ENCODE measurements at places on chromosomes 12 and 14. TPM values are rescaled to one million over a fixed set of nuclear protein-coding genes. Genes with fewer than 3 reads are reported as not detected.

DNA sequence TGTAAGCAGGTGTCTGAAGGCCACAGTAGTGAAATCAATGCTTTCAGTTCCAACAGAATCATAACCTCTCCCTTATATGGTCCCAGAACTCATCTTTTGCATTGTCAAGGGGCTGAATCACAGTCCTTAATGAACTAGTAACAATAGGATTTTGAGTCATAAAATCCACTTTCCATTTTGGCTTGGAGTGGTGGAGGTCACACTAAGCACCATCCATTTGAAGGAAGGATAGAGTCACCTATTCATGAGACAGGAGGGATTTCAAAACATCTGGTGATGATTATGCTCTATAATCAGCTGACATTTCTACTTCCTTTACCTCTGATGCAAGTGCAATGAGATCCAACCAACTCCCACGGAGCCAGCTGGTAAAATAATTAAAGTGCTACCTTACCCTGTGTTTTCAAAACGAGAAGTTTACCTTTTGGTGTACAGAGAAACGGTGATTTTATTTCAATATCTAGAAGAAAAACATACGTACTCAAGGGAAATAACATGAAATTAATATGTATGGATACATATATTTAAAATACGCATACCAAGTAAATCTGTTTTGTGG, 59.1 kb downstream of the TMEM132D start:
- H3K27me3 ChIP-seq, result peaks cover 8% of the 10 kb centered on the region
- no peaks in the 10 kb centered on the region for H3K4me1 ChIP-seq
- H3K36me3 ChIP-seq, result no peaks in the 10 kb centered on the region
- no peak for DNase-seq

DNA sequence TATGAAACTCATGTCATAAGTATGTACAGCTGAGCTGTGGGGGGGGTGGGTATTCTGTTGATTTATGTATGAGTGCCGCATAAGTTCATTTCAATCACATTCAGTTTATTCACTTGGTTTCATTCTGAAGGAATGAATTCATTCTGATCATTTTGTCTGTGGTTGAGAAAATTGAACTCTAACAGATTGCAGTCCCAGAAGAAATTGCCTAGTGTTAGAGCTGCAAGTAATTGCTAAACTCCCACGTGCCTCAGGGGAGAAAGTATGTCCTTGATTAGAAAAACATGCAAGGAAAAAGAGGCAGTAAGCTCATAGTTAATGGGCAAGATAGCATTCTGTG, 442.4 kb upstream of the MGAT4C start:
- H3K4me3 ChIP-seq, result no peak overlapping the region
- no peaks in the 10 kb centered on the region for H3K4me1 ChIP-seq
- no peak overlapping the region for H3K27ac ChIP-seq
- no peaks in the 10 kb centered on the region for H3K27me3 ChIP-seq
- DNase-seq, result no peak

GRCh38 chr12:47963340-47964040, at the start of gene TMEM106C:
Gene TMEM106C (plus strand): TSS chr12:47963596. CDS start chr12:47964237, 641 bp downstream.
- DNase-seq, result peak; percentile 95
- peak within 1 kb of the TSS; percentile 96 for H3K27ac ChIP-seq
- peaks cover 38% of the 10 kb centered on the region for H3K27me3 ChIP-seq

DNA sequence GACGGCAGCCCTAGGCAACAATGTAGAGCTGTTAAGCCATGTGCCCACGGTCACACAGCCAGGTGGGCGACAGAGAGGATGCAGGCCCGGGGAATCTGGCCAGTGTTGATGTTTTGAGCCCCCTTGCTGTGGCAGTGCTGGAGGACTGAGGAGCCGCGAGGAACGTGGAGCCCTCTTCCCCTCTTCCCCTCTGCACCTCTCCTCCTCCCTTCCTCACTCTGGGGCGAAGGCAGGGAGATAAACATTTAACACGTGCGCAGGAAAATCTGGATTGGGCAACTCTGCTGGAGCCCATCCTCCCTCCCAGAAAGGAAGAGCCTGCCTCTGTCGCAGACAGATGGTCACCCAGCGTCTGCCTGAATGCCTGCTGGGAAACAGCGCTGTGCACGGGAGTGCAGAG, 376.8 kb downstream of the FUT8 start:
- no peak overlapping the region for H3K4me3 ChIP-seq
- peaks cover 5% of the 10 kb centered on the region for H3K4me1 ChIP-seq
- H3K27ac ChIP-seq, result no peak overlapping the region
- no peak for DNase-seq
- H3K36me3 ChIP-seq, result no peaks in the 10 kb centered on the region

DNA sequence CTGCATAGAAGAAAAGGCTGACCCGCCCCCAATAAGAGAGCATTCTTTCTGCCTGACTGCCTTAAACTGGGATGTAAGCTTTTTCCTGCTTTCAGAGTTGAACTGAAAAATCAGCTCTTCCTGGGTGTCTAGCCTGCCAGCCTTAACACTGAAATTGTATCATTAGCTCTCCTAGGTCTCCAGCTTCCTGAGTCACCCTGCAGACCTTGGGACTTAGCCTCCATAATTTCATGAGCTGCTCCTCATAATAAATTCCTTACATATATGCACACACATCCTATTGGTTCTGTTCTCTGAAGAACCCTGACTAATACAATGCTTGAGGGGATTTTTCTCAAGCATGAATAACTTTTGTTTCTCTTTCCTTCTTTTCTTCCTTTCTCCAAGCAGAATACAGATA, 76.4 kb upstream of the FAR2 start:
- no peaks in the 10 kb centered on the region for H3K36me3 ChIP-seq
- peaks cover 7% of the 10 kb centered on the region for H3K4me1 ChIP-seq
- H3K27ac ChIP-seq, result peak overlapping the region; percentile 73
- no peaks in the 10 kb centered on the region for H3K27me3 ChIP-seq
- no peak for DNase-seq

GRCh38 chr12:40989785-40990184, 198.3 kb upstream of the PDZRN4 start:
- H3K4me3 ChIP-seq, result no peak overlapping the region
- no peaks in the 10 kb centered on the region for H3K36me3 ChIP-seq
- DNase-seq, result no peak
- no peaks in the 10 kb centered on the region for H3K27me3 ChIP-seq
- H3K27ac ChIP-seq, result no peak overlapping the region

- H3K27me3 ChIP-seq, result no peaks in the 10 kb centered on the region
- H3K27ac ChIP-seq, result no peak overlapping the region
- no peak for DNase-seq
Measured at GRCh38 chr12:44126806-44127205, 290.9 kb downstream of the TMEM117 start.

- H3K4me1 ChIP-seq, result peaks cover 5% of the 10 kb centered on the region
- DNase-seq, result no peak
- peaks cover 11% of the 10 kb centered on the region for H3K27me3 ChIP-seq
- H3K4me3 ChIP-seq, result no peak overlapping the region
- no peaks in the 10 kb centered on the region for H3K36me3 ChIP-seq
Measured at GRCh38 chr12:82682851-82683261, 3.9 kb upstream of the TMTC2 start.

- H3K27me3 ChIP-seq, result peaks cover 7% of the 10 kb centered on the region
- no peaks in the 10 kb centered on the region for H3K4me1 ChIP-seq
- no peak overlapping the region for H3K4me3 ChIP-seq
- H3K36me3 ChIP-seq, result peaks cover 2% of the 10 kb centered on the region
- H3K27ac ChIP-seq, result no peak overlapping the region
- no peak for DNase-seq
Measured at GRCh38 chr12:55688716-55689655, 18.7 kb downstream of the ITGA7 start.

- peaks cover 39% of the 10 kb centered on the region for H3K27me3 ChIP-seq
- no peak overlapping the region for H3K27ac ChIP-seq
- no peaks in the 10 kb centered on the region for H3K36me3 ChIP-seq
Measured at GRCh38 chr12:117093918-117094630, 5.1 kb downstream of the TESC start.

- H3K4me3 ChIP-seq, result no peak overlapping the region
- no peaks in the 10 kb centered on the region for H3K27me3 ChIP-seq
- no peak for DNase-seq
Measured at GRCh38 chr12:101781834-101782233, 42.6 kb upstream of the SYCP3 start.

DNA sequence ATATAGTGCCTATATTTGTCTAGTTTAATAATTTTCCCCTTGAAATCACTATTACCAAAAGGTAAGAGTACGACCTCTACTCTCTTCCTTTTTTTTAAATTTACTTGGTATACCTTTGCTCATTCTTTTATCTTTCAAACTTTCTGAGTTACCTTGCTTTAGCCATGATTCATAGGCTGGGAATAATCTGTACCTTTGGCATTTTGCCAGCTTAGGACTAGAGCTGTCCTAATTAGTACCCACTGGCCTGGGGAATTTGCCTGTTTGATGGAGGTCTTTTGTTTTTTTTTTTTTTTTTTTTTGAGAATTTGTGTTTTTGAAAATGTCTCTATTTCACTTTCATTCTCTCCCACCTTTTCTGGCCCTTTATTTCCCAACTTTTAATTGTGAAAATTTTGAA, 8.7 kb upstream of the SLC4A8 start:
- peaks cover 3% of the 10 kb centered on the region for H3K4me1 ChIP-seq
- H3K27ac ChIP-seq, result no peak overlapping the region
- no peak overlapping the region for H3K4me3 ChIP-seq
- H3K36me3 ChIP-seq, result no peaks in the 10 kb centered on the region
- DNase-seq, result no peak
- H3K27me3 ChIP-seq, result peaks cover 4% of the 10 kb centered on the region

DNA sequence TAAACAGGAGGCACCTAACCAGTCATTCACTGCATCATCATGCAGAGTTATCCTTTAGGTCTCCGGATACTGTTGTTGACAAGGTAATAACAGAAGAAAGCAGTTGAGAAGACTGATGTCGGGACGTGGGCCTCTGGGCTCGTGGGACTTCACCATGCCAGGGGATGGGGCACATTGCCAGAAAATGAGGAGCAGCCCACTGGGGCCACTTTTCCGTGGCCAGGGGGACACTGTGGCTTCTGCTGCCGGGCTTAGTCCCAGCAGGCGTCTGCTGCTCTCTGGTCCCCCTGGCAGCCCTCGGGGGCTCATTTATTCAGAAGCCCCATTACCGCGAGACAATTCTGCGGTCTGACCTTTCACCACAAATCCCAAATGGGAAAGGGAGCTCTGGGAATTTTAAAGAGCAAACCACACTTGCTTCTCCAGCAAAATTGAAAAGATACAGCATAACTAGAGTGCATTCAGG, 201.2 kb downstream of the DAD1 start:
- H3K36me3 ChIP-seq, result no peaks in the 10 kb centered on the region
- no peak overlapping the region for H3K4me3 ChIP-seq
- no peak for DNase-seq
- H3K27ac ChIP-seq, result no peak overlapping the region

DNA sequence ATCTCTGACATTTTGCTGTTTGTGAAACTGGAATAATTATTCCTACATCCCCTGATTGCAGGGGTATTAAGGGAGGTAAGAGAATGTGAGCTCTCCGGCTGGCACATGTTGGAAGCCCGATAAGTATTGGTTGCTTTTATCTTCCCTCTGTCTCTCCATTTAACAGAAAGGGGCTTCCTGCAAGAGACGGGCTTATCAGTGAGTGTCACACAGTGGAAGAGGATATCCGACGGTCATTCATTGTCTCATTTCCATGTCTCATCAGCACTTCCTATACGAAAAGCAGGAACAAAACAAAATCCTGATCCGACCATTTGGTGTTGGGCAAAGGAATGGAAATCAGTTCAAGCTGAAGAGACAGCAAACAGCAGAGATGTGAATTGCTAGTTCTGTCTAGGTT, 10.7 kb downstream of the DYRK4 start:
- no peak overlapping the region for H3K4me3 ChIP-seq
- DNase-seq, result no peak
- no peaks in the 10 kb centered on the region for H3K27me3 ChIP-seq
- H3K36me3 ChIP-seq, result no peaks in the 10 kb centered on the region
- H3K4me1 ChIP-seq, result no peaks in the 10 kb centered on the region

DNA sequence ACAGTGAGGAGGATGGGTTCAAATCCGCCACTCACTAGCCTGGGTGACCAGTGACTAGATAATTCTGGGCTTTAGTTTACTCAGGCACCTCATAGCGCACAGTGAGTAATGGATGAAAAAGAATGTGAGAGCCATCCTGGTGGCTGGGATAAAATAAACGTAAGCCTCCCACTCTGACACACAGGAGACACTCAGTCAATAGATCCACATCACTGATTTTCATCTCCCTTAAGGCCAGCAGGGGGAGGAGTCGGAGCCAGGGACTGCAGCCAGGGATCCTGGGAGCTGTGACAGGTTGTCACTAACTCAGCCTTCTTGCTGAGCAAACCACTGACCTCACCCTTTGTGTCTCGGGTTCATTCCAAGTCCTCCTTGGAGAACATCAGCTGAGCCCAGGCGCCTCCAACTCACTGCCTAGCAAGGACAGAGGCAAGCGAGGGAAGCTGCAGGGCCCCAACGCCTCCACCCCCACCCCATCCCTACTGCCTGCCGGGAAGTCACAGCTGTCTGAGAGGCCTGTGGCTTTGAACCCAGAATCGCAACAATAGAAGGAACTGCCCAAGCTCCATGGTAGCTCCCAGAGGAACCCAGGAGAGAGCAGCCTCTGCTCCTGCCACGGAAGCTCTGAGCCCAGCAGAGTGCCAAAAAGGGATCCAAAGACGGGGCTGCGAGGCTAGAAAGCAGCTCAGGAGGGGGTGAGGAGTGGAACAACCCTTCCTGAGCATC, 30.7 kb downstream of the PXN start:
- peaks cover 58% of the 10 kb centered on the region for H3K4me1 ChIP-seq
- no peak overlapping the region for H3K4me3 ChIP-seq
- H3K27me3 ChIP-seq, result no peaks in the 10 kb centered on the region
- H3K36me3 ChIP-seq, result no peaks in the 10 kb centered on the region

GRCh38 chr14:52399921-52400595, 85.9 kb downstream of the PTGER2 start:
- peaks cover 7% of the 10 kb centered on the region for H3K4me1 ChIP-seq
- H3K36me3 ChIP-seq, result no peaks in the 10 kb centered on the region
- DNase-seq, result no peak
- H3K4me3 ChIP-seq, result no peak overlapping the region

DNA sequence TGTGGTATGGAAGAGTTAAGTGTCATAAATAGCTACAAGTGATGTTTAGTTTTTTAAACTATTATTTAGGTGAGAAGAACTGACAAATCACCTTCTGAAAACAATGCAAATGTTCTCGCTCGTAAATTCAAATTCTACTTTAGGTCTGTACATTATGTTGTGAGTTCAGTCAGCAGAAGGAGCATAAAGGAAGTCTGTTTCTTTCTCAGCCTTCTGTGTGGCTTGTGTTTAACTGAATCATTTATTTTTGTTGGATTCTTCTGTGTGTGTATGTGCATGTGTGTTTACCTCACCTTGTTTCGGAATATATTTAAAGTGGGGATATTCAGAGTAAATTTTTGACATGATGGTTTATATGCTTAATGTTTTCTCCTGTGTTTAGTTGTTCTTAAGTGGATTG, 285.9 kb downstream of the TMTC2 start:
- peaks cover 8% of the 10 kb centered on the region for H3K4me1 ChIP-seq
- no peak overlapping the region for H3K4me3 ChIP-seq
- no peak for DNase-seq

GRCh38 chr12:3438401-3438800, 52.6 kb upstream of the PRMT8 start:
- no peak overlapping the region for H3K27ac ChIP-seq
- H3K27me3 ChIP-seq, result peaks cover 29% of the 10 kb centered on the region
- H3K36me3 ChIP-seq, result no peaks in the 10 kb centered on the region
- H3K4me3 ChIP-seq, result no peak overlapping the region
- DNase-seq, result no peak

The P2RX7 gene
- total RNA-seq, result not detected

The CATSPERB gene
- 5.7 TPM for total RNA-seq

The SLC6A13 gene
- 0.60 TPM for total RNA-seq

The AKAP6 gene
- 2.9 TPM for total RNA-seq

The LRTM2 gene
- 0.48 TPM for total RNA-seq

The RERG gene
- total RNA-seq, result 2.2 TPM

The AKAP5 gene
- total RNA-seq, result 1.1 TPM

The VDR gene
- total RNA-seq, result 0.38 TPM

The MGAT4C gene
- 0.22 TPM for total RNA-seq

The RTL1 gene
- total RNA-seq, result 159 TPM

The KCNA5 gene
- 0.72 TPM for total RNA-seq
